ENCODE measurements at places on chromosomes 2 and 18.

DNA sequence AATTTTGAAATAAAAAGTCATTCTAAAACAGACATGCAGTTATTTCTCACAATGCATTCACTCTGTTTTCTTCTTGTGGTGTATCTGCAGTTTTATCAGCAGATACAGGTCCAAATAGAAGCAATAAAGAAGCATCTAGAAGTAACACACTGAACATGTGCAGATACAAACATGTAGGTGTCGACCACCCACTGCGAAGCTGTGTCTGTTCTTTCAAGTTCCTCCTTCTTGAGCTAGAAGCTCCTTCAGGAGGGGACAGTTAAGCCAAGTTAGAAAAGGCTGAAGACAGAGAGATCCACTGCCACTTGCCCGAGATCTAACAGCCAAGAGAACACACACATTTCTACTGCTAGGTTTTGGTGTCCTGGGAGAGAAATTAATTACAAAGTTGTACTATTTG, 30.1 kb downstream of the WDFY1 start:
- no peak for DNase-seq

DNA sequence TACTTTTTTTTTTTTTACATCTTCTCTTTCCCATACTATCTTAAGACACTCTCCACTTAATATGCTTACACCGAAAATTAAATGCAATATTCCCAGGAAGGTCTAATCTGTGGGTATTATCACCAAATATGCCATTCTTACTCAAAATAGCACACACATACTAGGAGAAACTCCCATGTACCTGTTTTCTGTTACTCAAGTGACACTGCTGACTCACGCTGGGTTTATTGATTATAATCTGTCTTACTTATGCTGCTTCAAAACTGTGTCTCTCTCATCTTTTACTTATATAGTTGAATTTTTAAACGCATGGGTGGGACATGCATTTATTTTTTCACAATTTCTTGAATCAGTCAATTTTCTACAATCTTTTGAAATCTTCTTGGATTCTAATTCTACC, 29.9 kb downstream of the MRPL19 start:
- DNase-seq: no peak

- no peak for DNase-seq
Observed at GRCh38 chr18:34493099-34493544, 217.0 kb upstream of the DTNA start.

- no peak for DNase-seq
Observed at GRCh38 chr2:236744281-236744705, 174.7 kb downstream of the ACKR3 start.

- DNase-seq: no peak
Observed at GRCh38 chr2:66445076-66445924, 10.4 kb downstream of the MEIS1 start.

GRCh38 chr18:36862182-36862581, 33.3 kb downstream of the KIAA1328 start:
- DNase-seq: no peak
